ENCODE measurements at places on chromosomes 2 and 18.

DNA sequence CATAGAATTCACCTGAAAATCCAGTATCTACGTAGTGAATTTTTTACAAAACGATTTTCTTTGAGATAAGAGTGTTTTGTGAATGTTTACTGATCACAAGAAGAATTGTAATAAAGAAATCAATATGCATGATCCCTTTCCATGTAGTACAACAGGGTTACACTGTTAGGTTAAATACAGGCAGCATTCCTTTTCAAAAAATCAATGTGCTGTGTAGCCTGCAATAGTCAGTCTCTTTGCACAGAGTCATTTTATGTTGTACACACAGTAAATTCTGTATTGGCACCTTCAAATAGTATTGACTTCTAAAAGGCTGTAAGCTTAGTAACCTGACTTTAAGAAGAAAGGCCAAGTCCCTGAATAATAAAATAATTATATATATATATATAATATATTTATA lies 63.3 kb downstream of the ZNF407 start:
- DNase-seq: no peak

DNA sequence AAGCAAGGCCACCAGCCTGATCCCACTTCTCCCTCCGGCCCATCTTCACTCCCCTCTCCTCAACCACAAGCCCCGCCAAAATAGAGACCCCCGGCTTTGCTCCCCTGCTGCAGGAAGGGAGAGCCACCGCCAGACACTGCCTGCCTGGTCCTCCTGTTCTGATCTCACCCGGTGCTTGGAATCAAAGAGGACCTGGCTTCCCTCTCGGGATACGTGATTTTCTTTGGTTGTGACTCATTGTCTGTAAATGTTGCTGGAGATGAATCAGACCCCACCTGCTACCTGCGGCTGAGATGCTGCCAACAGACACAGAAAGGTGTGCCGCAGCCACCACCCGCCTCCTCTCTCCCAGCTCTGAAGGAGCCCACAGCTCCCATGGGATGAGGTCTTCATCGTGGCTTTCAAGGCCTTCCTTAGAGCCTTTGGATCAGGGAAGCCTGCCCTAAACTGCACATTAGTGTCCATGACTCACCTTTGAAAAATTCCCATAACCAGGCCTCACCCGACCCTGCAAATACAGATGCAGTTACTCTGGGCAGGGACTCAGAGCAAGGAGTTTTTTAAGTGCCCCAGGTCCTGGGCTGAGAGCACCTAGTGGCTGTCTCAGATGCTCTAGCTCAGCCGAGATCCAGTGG lies 79.4 kb upstream of the ZNF532 start:
- no peak for DNase-seq

- DNase-seq: no peak
Observed at GRCh38 chr18:80202264-80202998, 44.9 kb downstream of the PARD6G start.

- no peak for DNase-seq
Observed at GRCh38 chr18:2932247-2933181, 80.4 kb downstream of the LPIN2 start.

- DNase-seq: no peak
Observed at GRCh38 chr2:33444967-33445366, 31.5 kb upstream of the RASGRP3 start.

- no peak for DNase-seq
Observed at GRCh38 chr2:213411582-213412289, 127.5 kb downstream of the SPAG16 start.

GRCh38 chr2:53536583-53537361 lies 230.8 kb upstream of the CHAC2 start:
- no peak for DNase-seq

DNA sequence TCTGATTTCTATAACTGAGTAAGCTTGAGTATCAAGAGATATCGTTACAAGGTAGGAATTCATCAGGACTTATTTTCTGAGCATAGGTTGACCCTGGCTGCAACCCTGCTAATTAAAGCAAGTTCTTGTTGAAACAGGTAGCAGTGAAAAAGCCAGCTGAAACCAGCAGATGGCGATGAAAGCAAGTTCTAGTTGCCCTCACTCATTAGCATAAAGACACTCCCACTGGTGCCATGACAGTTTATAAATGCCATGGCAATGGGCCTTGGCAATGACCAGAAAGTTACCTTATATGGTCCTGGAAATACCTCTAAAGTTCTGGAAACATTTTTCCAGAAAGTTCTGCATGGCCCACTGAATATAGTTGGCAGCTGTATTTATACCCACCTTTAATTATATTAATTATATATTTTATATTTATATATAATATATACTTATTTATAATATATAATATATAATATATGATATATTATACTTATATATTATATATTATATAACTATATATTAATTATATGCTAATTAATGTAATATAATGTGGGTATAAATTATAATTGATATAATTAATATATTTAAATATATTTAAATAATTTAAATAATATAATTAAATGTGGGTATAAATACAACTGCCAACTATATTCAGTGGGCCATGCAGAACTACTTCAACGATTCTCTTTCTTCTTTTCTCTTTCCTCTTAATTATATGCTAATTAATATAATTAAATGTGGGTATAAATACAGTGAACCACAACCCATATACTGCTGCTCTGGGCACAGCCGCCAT lies 188.0 kb downstream of the CDH7 start:
- no peak for DNase-seq

GRCh38 chr2:152062125-152063091 lies 36.4 kb downstream of the CACNB4 start:
- DNase-seq: no peak
